ENCODE measurements at places on chromosomes 7 and 10.

DNA sequence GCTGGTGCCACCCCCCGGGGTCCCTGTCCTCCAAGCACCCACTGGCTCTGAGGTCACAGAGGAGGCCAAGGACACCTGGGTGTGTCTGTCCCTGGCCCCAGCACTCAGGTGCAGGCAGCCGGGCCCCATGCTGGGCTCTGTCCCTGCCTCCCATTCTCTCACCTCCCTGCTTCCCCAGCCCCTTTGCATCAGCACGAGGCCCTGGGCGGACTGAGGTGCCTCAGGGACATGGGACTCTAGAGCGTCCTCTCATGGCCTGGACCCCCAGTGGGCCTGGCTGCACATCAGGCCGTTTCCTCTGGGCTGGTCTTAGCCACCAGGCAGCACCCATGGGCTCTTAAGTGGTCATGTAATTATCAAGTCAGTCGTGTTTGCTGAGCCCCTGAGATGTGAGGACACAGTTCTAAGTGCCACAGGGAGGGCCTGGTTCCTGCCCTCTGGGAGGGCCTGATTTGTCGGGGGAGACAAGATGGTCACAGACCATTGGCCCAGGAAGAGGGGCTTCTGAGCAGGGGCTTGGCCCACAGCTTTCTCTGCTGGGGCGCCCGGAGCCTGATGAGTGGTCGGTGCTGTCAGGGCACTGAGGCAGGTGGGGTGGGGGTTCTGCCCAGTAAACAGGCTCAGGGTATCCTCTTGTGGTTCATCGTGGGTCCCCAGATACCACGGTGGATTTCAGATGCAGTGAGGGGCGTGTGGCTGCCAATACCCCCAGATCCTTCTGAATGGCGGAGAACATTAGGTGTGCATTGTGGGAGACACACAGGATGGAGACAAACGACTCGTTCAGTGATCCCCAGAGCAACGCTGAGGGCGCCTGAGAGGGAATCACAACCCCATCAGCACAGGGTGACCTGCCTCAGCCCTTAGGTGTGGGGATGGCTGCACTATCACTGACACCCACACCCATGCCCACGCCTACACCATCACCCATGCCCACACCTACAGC is 152.5 kb downstream of the WDR37 start:
- no peak for DNase-seq

DNA sequence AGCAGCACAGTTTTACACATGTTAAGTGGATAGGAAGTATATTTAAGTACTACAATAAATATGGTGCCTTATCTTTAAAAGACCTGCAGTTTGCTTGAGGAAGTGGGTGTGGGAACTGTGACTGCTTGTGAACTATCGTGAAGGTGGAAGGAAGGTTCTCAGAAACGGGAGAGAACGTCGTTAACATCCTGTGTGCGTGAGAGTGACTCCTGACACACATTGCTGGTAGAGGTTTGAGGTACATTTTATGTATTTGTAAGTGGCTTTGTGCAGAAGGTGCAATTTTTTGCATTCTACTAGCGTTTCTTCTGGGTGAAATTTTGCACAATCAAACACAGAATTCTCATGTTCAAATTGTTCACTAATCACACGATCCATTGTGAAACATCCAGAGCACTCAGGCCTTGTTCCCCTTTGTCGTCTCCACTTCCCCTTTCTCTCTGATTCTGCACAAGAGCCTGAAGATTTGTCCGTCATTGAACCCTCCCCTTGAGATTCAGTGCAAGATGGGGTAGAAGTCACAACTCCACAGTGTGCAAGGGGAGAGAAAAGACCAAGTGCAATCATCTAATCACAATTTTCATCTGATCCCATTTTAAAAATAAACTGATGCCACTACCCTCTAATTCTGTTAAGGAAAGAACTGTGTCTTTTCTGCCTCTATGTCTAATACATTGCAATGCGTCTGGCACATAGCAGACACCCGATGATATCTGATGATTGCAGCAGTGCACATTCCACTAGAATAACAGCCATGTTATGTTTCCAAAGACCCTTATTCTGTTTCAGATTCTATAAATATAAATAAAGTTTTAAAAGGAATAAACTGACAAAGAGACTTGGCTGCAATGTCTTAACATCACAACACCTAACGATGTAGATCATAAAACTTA is 279.9 kb downstream of the NEBL start:
- DNase-seq: no peak

- no peak for DNase-seq
Observed at GRCh38 chr10:27138277-27138676, 15.9 kb downstream of the YME1L1 start.

DNA sequence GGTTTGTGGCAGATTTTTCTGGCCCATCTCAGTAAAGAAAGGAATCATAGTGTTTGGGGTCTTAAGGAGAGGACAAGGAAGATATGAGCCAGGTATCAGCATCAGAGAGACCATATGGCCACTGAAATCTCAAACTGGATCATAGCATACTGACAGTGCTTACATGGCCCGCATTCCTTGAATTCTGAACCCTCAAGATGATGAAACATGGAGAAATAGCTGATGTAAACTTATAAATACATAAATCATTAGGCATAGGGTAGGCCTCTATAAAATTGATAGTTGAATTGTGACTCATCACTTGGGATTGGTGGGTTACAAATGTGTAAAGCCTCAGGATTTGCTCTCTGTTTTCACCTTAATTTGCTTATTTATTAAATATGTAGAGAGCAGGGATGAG is 688.5 kb downstream of the CNTNAP2 start:
- no peak for DNase-seq

GRCh38 chr10:107423903-107424302 is 259.4 kb upstream of the SORCS1 start:
- DNase-seq: no peak

Measured in GM23248 (cell line).